GM12865 (cell line): ENCODE measurements at places on chromosomes 7 and 10.

GRCh38 chr10:120818301-120818700 lies 32.9 kb upstream of the WDR11 start:
- no peak for DNase-seq

GRCh38 chr10:100518761-100519241 lies 860 bp downstream of the SEC31B start:
- peak; percentile 48 for DNase-seq

DNA sequence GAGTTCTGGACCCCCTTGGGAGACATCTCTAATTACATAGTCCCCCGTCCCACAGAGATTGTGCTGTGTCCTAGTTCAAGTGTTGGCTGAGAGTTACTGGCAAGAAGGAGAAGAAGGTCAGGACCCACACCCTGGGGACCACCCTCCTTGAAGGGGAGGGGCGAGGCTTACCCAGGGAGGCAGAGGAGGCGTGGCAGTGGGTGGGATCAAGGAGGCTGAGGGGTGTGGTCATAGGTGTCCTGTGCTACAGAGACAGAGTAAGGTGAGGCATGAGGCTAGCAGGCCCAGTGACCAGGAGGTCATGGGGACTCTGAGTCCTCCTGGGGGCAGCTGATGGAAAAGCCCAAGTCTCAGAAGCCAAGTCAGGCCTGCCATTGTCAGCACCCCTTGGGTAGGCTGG lies 29.4 kb upstream of the ADCYAP1R1 start:
- no peak for DNase-seq

GRCh38 chr7:31744294-31744874 lies 57.4 kb downstream of the PPP1R17 start:
- DNase-seq = peak; percentile 76

GRCh38 chr10:91694170-91694794 lies 61.4 kb upstream of the PPP1R3C start:
- peak; percentile 31 for DNase-seq

DNA sequence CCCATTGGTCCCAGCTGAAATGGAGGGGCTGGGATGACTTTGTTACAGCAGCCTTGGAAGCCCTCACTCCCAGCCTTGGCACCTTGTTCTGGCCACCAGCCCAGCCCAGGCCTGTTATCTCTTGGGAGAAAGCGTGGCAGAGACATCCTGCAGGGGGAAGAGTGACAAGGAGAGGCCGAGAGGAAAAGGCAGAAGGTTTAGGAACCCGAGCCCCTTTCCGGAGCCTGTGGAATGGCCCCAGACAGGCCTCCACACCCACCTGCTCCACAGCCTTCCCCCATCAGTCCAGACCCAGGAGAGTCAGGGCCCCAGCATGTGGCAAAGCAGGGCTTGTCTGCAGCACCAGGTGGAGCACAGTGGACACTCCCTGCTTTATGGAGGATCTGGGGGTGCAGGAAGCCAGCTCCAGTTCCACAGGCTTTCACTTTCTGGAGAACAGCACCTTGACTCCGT lies 24.1 kb upstream of the TRIM8 start:
- DNase-seq = no peak

DNA sequence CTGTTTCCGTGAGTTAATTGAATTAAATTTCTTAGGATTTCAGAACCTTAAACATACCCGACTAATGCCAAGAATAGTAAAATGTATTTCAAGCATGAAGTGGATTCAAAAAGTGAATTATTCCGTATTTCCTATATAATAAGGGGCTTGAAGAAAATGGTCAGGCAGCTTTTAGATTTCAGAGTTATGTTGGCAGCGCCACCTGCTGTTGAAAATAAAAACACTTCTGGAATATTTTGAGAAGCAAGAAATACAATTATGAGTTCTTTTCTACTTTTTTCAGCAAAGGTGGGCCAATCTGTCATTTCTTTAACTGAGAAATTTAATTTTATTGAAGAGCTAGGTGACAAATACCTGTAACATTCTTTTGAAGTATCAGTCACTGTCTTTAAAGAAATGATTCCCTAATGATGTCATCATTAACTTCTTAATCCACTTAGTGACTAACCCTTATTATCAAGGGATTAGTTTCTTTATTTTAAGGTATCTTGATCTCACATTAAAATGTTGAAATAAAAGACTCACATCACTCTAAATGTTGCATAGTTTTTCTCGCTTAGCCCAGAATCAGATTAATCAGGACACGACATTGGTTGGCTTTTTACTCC lies 36.6 kb upstream of the AGR3 start:
- peak; percentile 41 for DNase-seq

DNA sequence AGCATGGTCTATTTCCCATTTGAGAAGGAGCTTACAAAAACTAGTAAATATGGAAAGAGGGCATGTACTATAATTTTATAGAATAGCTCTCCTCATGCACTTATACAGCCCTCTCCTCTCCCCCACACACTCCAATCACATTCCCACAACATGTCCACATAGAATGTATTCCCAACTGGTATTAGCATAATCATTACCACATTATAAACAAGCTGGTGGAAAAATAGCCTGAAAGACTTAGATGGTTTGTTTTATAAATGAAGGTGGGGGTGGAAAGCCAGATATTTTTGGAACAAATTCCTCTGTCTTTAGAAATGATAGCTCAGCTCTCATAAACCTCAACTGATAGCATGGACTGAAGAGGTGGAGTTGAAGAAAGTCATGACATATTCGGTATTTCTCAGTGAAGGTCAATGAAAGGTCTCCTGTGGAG lies 410.1 kb downstream of the SUGCT start:
- DNase-seq = no peak

DNA sequence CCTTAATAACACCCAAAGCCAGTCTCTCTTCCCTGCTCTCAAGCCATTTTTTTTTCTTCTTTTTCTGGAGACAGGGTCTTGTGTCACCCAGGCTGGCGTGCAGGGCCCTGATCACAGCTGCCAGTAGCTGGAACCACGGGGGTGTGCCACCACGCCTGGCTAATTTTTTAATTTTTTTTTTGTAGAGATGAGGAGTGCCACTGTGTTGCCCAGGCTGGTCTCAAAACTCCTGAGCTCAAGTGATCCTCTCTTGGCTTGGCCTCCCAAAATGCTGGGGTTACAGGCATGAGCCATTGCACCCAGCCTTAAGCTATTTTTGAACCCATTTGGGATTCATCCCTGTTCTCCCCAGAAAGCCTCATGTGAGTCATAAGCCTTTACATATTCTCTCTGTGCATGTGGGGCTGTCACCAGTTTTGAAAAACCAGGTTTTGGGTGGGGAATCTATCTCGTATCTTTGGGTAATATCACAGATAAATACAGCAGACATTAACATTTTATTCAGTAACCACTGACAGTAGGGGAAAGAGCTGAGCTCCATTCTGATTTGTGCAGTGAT lies 15.5 kb downstream of the ZNF487 start:
- no peak for DNase-seq

DNA sequence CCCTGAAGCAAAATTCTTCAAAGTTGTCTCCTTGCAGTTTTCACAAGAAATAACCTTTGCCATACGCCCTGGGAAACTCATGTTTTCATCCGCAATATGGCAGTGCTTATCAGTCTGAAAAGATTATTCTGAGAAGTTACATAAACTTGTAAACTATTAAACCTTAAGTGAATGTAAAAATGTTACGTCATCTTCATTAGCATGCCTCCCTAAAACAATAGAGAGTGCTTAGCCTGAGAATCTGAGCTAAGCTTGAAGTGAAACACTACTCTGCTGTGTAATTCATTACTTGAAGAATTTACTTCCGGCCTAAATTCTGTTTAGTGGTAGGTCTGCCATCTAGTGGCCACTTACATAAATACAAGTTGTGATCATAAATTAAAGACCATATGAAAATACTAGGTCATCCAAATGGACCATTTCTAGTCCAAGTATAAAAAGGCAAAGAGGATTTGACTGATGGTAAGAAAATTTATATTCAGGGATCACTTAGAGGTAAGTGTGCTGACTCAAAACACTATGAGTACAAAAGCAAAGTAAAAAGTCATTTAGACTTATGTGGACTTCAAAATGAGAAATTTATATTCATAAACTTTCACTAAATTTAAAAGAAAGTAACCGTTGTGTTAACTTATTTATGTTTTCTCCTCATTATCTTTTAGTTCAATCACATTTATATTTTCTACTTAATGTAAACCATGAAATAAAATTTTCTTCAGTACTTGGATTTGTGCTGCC lies 745.1 kb upstream of the LRRTM3 start:
- DNase-seq = peak; percentile 74

DNA sequence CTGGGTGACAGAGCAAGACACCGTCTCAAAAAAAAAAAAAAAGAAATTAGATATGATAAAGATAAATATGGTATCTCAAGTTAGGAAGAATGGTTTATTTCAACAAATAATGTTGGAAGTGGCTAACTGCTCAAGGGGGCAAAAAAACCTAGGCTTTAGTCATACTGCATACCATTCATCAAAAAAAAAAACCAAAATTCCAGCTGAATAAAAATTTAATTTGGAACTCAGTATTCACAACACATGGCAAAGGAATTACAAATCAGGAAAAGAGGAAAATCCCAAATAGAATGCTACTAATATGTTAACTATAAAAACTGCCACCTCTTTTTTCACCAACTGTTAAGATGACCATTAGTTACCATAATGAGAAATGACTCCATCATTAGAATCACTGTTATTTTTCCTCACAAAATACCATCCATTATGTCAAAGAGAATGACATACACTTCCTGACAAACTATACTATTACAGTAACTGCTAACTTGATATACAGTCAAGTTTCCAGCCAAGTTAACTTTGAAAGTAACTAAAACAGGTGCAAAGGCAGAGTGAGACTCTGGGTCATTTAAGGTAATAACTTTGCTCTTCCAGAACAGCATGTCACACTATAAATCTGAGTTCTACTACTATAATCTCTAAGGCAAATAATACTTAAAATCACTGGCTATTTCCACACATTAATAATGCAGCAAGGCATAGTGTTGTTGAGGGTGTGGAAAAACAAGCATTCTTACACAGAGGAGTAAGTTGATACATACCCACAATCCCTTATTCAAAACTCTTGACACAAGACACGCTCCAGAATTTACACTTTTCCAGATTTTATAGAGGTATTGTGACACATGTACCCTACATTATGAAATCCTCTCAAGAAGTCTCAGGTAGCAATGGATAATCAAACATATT lies 10.2 kb downstream of the KBTBD2 start:
- no peak for DNase-seq

DNA sequence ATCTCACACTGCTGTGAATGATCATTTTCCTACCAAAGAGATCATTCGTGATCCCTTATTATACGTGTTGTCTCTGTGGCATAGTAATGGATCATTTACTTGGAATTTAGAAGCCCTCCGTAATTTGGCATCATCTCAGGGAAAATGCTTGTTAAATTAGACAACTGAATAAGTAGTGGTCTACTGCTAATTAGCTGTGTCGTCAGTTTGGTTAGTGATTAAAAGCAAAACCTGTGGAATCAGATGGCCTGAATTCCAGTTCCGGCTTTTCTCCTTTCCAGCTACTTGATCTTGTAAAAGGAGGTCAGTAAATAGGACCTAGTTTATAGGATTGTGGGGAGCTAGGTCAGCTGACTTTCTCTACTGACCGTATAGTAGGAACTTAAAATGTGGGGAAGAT lies 65.6 kb downstream of the RBM33 start:
- DNase-seq = no peak

GRCh38 chr10:29332061-29332760 lies 43.3 kb downstream of the LYZL1 start:
- DNase-seq = no peak

DNA sequence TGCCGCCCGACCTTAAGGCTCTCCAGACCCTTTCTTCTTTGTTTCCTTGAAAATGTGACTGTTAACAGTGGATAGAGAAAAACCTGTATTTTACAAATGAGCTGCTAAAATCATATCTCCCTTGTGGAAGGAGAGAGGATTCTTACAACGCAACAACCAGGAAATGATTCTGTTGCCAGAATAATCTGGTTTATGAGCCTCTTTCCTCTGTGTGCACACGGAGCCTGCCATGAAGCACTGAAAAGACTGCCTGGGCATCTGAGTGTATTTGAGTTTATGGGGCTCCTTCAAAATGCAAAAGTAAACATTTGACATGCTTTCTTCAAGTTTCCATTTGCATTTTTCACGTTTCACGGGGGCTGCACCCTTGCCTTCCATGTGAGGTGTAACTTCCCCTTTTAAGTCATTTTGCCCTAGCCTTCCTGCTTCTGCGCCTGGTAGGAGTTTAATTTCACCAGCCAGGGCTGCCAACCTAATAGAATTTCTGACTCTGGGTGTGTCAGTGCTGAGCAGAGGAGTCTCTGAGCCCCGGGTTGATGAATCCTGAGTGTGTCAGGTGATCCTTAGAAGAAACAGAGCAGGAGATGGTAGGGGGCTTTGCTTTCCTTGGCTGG lies 101.2 kb downstream of the GRB10 start:
- no peak for DNase-seq

DNA sequence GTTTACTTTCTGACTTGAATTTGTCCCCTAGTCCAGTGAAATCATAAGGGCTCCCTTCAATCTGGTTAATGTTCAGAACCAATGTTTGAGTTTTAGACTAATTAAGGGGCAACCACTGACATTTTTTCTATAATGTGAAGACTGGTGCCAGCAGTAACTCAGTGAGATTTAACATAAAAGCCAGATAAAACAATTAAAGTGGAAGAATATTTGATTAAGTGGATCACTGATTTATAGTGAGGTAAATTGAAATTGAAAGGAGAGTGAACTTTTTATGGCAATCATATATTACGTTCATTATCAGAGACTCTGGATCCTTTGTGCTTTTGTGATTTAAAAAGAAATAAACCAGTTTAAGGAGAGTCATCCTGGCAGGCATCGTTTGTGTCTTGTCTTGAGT lies 246.8 kb downstream of the GATA3 start:
- DNase-seq = no peak

DNA sequence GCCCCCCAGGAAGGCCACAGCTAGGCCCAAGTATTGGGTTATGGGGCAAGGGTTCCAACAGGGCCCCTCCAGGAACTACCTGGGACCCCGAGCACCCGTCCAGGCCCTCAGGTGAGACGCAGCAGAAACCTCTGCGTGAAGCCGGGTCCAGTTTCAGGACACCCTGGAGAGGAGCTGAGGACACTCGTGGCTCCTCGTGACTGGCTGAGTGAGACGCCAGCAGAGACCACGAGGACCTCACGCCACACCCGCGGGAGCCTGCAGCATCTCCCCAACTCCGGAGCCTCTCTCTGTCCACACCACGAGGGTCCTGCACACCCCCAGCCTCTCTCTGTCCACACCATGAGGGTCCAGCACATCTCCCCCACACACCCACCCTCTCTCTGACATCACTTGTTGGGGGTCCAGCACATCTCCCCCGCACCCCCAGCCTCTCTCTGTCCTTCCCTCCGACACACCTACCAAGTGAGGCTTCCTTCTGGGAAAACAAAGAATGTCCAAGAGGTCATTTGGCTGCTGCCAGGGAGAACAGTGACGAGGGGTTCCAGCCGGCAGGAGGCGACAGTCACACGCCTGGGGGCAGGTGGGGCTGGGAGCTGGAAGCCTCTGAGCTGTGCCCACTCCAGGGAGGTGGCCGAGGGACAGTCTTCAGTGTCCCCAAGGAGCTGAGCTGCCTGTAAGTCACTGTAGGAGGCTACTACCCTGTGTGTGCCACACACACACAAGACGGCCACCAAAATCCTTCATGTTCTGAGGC lies 46.1 kb upstream of the PPP2R2D start:
- no peak for DNase-seq

- DNase-seq = no peak
Observed at GRCh38 chr7:146423446-146423845, 306.8 kb downstream of the CNTNAP2 start.
